Stimulated activated CD4-positive, alpha-beta T cell treated with anti-CD3 and anti-CD28 coated beads, Interleukin-1b, Interleukin-23, amount 100 ng/mL, for 24 hours (primary cell): ENCODE measurements at places on chromosomes 5 and 9.

- DNase-seq, result no peak
Observed at GRCh38 chr5:79076819-79077218, 7.3 kb downstream of the BHMT2 start.

DNA sequence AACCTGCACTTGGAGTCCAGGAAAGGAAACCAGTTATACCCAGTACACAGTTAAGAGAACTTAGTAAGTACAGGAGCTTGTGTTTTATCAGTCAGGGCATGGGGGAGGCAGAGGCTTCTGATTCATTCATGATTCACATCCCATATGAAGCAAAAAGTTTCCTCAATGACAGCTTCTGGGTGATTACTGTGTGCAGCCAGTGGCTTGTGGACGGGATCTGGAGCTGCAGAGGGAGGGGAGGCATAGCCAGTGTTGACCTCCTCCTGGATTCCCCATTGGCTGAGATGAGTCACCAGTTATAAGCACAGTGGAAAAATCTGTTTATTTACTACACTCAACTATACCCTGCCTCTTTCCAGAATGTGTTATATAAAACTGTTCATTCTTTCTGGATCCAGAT is 17.7 kb downstream of the IL31RA start:
- DNase-seq, result peak; percentile 10

DNA sequence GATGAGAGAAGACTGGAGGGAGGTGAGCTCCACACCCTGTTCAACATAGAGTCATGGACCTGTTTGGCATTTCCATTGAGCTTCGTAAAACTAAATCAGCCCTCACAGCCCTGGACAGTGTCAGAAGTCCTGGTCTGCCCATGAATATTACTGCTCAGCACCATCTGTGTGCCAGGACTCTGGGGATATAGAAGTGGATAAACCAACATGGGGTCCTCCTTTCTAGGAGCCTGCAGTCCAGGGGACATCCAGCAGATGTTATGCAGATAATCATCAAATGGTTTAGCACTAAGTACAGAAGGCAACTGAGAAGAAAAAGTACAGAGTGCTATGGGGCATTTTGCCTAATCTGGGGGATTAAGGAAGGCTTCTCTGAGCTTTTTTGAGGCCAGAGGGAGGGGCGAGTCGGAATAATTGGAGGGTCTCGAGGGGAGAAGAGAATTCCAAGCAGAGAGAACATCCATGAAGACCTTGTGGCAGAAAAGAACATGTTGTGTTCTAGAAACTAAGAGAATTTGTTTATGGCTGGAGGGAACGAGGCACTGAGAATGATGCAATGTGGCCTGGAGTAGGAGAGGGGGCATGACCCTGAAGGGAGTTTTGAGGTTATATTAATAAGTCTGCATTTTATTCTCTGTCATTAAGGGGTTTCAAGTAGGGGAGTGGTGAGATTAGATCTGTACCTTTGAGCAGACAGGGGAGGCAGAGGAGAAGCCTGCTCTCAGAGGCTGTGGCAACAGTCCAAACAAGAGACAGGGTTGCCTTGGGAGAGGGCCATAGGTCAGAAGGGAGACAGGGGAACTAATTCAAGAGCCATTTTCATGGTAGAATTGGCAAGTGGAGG is 63.5 kb upstream of the SLC2A8 start:
- no peak for DNase-seq

GRCh38 chr5:75281716-75282465 is 45.2 kb upstream of the ANKRD31 start:
- DNase-seq, result no peak

GRCh38 chr5:6961837-6962635 is 248.8 kb downstream of the TENT4A start:
- no peak for DNase-seq

- no peak for DNase-seq
Observed at GRCh38 chr5:28190011-28190410, 1151.6 kb upstream of the CDH9 start.
